ENCODE measurements at places on chromosomes 11 and 22.

DNA sequence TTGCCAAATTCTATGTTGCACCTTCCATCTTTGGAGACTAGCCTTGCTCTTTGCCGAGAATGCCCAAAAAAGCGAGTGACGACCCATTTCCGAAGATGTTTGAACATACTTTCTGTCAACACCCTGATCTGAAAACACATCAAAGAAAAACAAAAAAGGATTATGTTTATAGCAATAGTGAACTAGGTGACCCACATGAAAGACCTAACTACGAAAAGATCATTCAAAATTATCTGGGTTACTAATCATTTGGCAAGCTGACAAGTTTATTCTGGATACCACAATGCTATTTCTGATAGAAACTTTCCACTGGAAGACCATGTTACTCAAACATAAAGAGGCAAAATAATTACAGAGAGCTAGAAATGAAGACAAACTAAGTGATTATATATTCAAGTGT, 27.0 kb downstream of the KCNJ1 start:
- DNase-seq, result no peak

DNA sequence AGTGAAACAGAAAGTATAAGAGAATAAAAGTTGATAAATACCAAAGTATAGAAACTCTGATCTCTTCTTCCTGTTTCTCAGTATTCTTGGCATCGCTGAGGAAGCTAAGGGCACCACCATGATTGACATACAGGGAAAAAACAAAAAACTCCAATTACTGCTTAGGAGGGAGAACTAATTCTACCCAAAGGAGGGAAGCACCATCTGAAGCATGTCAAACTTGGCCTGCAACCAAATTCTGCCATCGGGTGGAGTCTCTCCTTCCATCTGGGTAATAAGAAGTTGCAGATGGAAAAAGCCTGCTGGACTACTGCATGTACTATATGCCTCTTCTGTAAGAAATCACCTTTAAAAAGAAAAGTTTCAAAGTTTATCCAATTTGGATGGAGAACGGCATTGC, 30.5 kb upstream of the PPP2R1B start:
- no peak for DNase-seq

- no peak for DNase-seq
Measured at GRCh38 chr22:24521791-24522245, 26.7 kb downstream of the UPB1 start.

DNA sequence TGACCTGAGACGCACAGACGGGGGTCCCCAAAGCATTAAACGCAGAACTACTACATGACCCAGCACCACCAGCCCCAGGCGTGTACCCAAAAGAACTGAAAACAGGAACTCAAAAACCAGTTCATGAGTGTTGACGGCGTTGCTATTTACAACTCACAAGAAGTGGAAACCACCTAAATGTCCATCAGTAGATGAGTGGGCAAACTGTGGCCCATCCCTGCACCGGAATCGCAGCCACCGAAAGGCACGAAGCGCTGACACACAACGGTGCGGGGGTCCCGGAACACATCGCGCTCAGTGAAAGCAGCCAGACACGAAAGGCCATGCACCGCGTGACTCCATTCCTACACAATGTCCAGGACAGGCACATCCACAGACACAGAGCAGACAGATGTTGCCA, 79.2 kb downstream of the TRMU start:
- DNase-seq, result no peak

GRCh38 chr11:120331301-120331996, 4.8 kb upstream of the ARHGEF12 start:
- DNase-seq, result no peak

DNA sequence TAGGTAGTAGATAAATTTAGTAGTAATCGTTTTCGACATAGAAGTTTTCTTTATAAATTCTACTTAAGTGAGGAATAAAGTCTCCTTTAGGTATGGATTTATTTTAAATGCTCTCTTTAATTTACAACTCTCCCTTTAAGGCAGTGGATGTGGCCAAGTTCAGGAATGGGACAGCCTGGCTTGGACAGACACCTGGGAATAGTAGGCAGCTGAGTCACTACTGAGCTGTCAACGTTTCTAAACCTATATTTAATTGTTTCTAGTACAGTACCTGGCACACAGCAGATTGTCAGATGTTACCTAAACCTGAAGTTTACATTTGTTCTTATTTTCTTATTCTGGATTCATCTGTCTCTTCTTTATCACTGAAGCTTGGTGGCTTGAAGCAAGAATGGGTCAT, 85.1 kb downstream of the DEPDC5 start:
- DNase-seq, result no peak

DNA sequence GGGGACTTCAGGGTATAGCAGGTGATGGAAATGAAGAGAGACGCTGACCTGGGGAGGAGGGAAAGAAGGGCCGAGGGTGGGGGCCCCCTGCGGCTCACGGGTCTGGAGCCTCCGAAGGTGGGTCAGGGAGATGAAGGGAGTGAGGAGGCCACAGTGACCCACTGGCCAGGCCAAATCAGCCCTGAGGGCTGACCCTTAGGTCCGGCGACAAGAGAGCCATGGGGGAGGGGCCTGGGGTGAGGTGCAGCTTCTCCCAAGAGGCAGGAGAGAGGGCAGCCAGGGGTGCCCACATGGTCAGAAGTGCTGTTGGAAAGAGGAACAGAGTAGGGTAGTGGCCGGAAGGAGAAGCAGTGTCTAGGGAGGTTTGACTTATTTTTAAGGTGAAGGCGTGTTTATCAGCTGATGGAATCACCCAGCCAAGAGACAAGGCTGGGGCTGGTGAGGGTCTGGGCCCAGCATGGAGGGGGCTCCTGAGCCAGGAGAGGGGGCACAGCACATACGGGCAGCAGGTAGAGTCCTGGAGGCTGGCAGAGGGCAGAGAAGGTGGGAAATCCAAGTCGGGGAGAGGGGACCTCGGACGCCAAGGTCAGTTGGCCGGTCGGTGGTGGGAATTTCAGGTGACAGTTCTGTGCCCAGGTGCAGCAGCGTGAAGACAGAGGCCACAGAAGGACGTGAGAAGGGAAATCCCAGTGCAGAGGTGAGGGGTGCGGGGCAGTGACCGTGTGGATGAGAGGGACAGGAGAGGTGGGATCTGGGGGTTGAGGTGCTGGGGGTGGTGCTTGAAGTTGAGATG, 49.0 kb downstream of the LINC01488 start:
- no peak for DNase-seq

- no peak for DNase-seq
Measured at GRCh38 chr11:67253872-67254624, 12.2 kb upstream of the GRK2 start.

DNA sequence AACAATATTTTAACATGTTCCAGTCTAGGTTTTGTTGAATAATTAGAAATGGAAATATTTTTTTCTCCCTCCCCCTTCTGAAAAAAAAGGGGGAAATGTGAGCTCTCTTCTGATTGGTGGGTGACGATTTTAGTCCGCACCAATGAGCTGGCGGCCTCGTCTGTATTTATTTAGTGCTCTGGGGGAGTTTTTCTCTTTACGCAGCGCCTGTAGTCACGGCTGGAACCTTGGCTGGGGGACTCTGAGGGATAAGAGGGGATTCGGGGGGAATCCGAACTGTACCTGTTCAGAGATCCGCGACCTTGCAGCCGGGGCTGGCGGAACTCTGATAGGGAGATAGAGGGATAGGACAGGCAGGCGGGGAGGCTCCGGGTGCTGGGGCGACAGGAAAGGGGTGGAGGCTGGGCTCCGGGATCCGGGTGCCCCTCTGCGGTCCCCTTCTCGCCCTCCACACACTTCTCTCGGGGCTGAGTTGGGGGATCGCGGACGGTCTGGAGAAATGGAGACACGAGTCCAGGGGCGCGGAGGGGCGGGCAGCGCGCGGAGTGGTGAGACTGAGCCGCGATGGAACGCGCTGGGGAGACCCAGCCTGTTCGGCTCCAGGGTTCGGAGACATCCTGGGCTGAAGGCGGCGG, 99.7 kb upstream of the HSD17B12 start:
- DNase-seq, result no peak

GRCh38 chr11:121557348-121557747, 104.6 kb upstream of the SORL1-AS1 start:
- no peak for DNase-seq

GRCh38 chr22:44924710-44925109, 85.1 kb downstream of the PHF21B start:
- DNase-seq, result no peak

DNA sequence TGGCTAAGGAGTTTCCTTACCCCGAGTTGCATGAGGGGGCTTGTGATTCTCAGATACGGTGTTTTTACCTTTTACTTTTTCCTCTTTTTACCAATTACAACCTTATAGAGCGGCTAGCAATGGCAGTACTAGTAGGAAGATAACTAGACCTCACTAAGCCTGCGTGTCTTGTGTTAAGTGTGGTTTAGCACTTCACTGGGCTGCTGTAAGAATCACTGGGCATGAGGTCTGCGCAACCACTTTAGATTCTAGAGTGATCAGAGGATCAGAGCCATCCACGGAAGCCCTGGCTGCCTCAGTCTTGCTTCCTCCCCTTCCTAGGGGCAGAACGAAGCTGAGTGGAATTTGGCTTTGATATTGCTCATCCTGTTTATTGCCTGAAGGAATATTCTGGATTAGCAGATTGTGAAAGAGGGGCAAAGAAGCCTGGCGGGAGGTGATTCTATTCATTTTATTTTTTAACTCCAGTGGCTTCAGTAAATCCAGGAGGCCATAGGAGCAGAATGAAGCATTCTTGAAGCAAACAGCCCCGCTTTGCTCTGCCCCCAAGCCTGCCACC, 88.5 kb downstream of the GRAMD1B start:
- DNase-seq, result no peak

- no peak for DNase-seq
Measured at GRCh38 chr11:78336877-78337553, 80.6 kb downstream of the GAB2 start.

DNA sequence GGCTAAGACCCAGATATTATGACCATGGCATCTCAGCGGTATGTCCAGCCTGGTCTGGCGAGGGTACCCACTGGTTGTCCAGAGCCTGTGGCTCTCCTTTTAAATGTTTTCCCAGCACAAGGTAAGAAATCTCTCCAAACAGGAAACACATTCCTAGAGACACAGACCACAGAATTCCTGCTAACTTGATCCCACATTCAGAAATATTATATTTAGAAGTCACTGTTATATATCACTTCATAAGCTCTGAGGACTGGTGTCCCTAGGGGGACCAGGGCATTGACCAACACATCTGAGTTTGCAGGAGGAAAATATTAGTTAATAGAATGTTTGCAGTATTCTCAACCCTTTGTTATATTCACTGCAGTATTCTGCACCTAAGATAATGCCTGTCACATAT, 23.1 kb downstream of the TMPRSS13 start:
- no peak for DNase-seq

DNA sequence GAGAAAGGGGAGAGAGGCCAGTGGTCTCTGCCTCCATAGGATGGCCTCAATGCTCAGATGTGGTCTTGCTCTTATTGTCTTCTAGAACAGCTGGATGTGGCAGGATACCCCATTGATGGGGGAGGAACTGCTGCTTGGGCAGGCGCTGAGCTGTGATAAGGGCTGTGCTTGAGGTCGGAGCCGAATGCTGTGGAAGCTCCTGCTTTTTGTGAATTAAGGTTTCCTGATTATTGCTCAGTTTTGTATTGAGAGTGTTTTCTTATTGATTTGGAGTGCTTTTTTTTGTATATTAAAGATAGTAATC, 57.2 kb downstream of the CABIN1 start:
- no peak for DNase-seq

DNA sequence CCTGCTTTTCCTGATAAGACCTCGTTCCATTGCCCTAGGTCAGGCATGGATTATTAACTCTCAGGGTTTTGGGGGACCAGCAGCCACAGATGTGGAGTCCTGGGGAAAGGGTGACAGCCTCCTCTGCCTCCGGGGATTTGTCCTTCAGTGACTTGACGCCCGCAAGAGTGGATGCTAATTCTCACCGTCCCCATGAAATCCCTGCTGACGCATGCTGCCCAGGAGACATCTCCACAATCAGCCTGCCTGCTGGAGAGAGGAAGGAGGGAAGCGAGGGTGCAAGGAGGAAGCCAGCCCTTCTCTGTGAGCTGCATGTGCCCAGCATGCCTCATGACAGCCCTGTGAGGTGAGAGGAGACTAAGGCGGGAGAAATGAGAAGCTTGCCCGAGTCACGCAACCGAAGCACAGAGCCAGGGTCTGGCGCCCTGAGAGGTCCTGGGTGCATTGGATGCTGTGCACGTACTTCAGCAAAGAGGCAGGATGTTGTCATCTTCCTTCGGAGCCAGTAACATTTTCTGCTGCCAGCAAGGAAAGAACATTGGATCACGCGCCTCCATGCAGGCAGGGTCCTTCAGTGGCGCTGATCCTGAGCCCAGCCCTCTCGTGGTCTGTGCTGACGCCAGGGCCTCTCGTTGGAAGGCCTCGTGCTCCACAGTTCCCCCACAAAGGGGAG, 27.3 kb upstream of the KRTAP5-6 start:
- DNase-seq, result no peak

DNA sequence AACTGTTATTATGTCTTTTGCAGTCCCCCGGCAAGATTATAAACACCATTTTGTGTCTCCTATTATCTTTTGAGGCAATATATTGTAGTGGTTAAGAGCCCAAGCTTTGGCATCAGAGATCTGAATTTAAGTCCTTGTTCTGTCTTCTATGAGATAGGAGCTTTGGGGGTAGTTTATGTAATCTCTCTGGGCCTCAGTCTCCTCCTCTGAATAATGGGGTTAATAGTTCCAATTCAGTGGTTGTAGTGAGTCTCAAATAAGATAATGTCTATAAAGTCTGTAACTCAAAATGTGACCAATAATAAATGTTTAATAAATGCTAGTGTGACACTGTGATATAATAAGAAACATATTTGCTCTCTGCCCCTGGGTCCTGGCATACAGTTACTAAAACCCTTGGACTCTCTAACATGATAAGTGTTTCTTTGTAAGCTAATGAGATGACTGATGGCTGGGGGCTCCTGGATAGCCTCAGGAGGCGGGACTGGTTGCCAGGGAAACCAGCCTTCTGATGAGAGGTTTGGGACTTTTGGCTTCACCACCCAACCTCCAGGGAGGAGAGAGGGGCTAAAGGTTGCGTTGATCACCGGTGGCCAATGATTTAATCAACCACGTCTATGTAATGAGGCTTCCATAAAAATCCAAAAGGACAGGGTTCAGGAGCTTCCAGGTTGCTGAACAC, 183.4 kb upstream of the MTMR2 start:
- DNase-seq, result no peak

GRCh38 chr11:5102246-5102645, 32.9 kb downstream of the OR52E1 start:
- DNase-seq, result no peak

DNA sequence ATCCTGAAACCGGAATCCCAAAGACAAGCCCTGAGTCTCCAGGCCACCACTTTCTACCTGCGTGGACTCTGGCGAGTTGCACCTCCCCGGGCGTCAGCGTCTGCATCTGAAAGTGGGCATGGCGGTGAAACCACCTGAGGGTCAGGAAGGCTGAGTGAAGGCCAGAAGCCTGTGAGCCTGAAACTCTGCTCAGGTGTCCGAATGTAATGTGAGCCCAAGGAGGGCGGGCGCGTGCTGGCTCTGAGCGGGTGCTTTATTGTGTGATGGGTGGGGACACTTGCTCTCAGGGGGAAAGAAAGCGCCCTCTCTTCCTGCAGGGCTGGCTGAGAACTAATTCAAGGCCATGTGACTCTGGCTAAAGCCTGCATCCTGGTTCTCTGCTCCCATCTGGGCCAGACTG, 135.6 kb downstream of the ST3GAL4 start:
- DNase-seq, result no peak

GRCh38 chr22:45683248-45683647, 11.6 kb downstream of the ATXN10 start:
- no peak for DNase-seq
